ENCODE measurements at places on chromosomes 12 and 14.

- DNase-seq, result no peak
Observed at GRCh38 chr12:52832985-52833905, 866 bp downstream of the KRT79 start.

DNA sequence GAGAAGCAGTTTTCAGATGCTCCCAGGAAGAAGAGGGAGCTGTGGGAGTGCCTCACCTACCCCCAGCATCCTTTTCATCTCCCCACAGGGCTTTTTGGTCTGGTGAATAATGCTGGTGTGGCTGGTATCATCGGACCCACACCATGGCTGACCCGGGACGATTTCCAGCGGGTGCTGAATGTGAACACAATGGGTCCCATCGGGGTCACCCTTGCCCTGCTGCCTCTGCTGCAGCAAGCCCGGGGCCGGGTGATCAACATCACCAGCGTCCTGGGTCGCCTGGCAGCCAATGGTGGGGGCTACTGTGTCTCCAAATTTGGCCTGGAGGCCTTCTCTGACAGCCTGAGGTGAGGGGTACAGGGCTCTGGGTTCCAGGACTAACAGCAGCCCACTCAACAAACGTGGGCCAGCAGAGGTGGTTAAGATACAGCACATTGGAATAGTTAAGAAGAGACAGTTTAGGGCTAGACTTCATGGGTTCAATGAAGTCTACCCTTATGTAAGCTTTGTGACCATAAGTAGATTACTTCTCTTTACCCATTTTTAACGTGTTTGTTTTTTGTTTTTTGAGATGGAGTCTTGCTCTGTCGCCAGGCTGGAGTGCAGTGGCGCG lies 1.5 kb downstream of the RDH5 start:
- DNase-seq, result no peak

DNA sequence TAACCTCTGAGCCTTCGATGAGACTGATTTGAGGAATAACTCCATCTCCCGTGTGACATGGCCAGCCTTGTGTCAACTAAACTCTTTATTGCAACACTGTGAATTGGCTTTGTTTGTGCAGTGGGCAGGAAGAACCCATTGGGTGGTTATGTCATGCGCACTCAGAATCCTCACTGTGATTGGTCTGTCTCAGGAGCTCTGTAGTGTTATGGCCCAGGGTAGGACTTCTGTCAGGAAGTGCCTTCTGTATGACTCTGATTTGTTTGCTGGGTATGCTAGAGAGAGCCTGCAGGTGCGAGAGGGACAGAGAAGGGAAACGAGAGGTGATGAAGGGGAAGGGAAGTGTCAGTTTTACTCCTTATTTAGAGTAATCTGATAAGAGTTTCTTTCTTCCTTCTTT lies 71.5 kb upstream of the DCD start:
- DNase-seq, result no peak

- DNase-seq, result no peak
Observed at GRCh38 chr12:4140581-4141301, 132.8 kb upstream of the CCND2 start.

GRCh38 chr14:75906680-75907280 lies 75.0 kb downstream of the TGFB3 start:
- DNase-seq, result peak; percentile 43

DNA sequence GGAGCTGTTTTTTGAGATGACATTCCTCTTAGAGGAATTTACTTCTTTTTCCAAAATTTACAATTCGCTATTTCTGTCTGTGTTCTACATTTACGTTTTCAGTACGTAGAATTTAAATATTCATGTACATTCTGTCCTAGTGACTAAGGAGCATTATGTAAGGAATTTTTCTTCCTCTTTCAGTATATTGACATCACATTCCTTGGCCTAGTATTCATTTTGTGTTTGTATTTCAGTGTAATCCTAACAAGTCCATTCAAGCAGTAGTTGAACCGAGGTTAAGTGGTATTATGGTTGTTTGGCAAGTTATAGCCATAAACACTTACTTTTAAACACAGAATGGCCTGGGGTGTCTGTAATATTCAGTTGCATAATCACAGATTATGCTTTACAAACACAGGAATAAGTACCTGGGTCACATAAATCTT lies 465.2 kb downstream of the PCNX1 start:
- DNase-seq, result no peak

DNA sequence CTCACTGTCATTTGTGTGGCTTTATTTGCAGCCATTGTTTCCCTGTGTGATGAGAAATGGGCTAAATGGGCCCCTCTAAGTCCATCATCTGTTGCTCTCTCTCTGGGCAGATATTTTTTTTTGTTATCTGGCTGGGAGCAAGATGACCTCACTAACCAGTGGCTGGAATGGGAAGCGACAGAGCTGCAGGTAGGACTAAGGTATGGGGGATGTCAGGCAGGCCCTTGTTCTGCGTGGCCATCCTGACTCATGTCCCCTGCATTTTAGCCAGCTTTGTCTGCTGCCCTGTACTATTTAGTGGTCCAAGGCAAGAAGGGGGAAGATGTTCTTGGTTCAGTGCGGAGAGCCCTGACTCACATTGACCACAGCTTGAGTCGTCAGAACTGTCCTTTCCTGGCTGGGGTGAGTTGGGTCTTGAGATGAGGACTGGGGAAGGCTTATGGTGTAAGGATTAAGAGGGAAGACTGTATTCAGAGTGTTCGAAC lies 1.3 kb downstream of the MARS1 start:
- no peak for DNase-seq

DNA sequence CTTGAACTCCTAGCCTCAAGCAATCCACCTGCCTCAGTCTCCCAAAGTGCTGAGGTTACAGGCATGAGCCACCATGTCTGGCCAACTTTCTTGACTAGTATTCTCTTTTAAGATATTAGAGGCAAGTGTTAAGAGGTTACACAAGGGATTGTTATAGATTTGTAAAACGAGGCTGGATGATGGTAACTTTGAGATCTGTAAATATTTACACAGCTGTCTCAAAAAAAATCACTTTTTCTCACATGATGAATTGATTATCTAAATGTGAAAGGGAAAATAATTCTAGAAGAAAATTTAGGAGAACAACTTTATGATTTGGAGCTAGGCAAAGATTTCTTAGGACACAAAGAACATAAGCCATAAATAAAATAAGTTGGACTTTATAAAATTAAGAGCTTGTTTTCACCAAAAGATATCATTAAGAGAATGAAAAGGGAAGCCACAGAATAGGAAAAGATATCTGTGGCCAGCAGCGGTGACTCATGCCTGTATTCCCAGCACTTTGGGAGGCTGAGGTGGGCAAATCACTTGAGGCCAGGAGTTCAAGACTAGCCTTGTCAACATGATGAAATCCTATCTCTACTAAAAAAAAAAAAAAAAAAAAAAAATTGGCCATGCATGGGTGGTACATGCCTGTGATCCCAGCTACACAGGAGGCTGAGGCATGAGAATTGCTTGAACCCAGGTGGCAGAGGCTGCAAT lies 77.4 kb downstream of the BBS10 start:
- no peak for DNase-seq

DNA sequence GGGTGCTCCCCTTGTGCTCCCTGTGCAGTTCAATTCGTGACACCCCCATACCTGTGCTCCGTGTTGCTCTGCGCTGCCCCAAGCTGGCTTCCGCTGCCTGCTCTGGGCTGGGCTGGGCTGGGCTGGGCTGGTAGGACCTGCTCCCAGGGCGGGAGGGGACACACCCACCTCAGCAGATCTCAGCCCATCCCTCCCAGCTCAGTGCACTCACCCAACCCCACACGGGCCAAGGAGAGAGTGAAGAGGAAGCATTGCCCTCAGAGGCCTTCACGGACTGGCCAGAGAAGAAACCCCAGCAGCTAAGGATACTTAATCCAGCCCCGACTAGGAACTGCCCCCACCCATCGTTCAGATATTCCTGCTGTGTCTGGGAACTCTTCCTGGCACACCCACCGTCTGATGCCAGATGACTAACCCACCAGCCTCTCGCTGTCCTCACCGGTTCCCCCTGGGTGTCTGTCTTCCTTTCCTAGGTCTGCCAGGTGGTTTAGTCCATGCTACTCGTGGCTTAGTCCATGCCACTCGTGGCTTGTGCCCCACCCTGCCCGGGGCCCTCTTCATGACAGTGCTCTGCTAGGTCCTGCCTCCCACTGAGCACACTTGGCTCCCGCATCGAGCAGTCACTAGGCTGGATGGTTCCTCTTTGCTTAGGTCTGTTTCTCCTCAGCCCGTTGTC lies at the start of gene LPAR5:
TSS of gene LPAR5 (minus strand) at position 104 of the 676 bp plus-strand sequence. CDS start 14,711 bp downstream, outside the sequence.
- no peak for DNase-seq

GRCh38 chr12:20616093-20616492 lies 79.0 kb upstream of the SLCO1C1 start:
- DNase-seq, result no peak

GRCh38 chr12:26668230-26668629 lies 164.8 kb downstream of the ITPR2 start:
- no peak for DNase-seq

DNA sequence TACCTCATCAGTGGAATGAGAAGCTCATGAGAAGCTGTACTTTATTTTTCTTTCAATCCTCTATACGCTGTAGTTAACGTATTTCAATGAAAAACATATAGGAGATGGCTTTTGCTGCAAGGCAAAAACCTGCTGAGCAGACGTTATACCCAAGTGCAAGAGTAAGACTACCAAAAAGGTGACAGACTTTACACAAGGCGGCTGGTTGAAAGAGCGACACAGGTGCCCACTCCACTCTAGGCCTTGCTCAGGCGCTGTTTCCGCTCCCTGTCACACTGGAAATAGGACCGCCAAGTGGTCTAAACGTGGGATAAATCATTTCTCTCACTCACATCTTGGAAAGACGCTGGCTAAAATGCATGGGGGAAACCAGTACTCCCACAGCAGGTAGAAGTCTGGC lies 54.5 kb downstream of the PPP2R5C start:
- DNase-seq, result no peak

DNA sequence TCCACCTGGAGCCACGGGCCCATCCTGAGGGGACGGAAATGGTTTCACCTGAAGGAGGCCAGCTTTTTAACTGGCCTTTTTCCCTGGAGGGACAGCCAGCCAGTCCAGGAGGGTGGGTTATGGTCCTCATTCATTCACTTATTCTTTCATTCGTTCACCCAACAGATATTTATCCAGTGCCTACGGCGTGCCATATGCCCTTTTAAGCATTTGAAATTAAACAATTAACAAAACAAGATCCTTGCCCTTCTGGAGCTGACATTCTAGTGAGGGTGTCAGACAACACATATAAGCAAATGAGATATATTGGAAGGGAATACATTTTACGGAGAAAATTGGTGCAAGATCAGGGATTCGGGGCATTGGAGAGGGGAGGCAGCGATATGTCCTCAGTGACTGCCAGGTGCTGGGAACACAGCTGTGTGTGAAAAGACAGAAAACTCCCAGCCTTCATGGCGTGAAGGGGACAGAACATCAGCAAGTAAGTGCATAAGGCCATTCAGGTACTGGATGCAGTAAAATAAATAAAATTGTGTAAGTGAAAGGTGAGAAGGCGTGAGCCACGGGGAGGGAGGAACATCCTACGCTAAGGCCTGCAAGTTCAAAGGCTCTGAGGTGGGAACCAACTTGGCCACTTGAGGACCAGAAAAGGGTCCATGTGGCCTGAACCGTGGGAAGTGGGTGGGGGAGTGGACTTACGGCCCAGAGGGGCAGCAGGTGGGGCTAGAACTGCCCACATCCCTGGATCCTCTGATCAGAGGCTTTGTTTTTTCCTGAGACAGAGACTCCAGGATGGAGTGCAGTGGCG lies 684 bp upstream of the ABCB9 start:
- no peak for DNase-seq

GRCh38 chr12:95201056-95201670 lies 16.1 kb downstream of the FGD6 start:
- no peak for DNase-seq

DNA sequence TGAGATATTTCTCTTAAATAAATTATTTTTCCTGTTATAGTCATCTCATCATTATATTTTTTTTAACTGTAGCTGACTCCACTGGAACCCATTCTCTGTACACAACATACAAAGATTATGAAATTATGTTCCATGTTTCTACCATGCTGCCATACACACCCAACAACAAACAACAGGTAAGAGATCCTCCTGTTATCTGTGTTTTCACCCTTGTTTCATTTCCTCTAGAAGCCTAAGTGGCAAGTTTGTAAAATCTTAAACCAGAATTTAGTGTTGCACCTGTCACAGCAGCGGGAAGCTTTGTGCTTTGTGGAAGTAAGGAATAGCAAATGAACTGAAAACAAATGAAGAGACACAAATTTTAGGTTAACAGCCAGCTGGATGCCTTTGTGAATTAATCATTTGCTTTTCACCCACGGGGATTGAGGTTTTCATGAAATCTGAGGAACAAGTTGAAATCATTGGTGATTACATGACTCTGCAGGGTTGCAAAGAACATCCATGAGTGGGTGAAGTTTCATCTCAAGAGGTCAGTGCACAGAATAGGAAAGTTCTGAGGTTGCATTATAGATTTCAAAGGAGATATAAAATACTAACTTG lies 273.9 kb upstream of the RGS6 start:
- no peak for DNase-seq

GRCh38 chr12:46386877-46387629 lies 14.5 kb upstream of the SLC38A2 start:
- no peak for DNase-seq

- DNase-seq, result no peak
Observed at GRCh38 chr14:102094101-102094500, 7.3 kb upstream of the HSP90AA1 start.

GRCh38 chr12:52581066-52581465 lies 7.4 kb upstream of the KRT74 start:
- no peak for DNase-seq

- DNase-seq, result no peak
Observed at GRCh38 chr12:93753838-93754429, 76.8 kb downstream of the CRADD start.

GRCh38 chr12:5817246-5817645 lies 127.8 kb downstream of the ANO2 start:
- no peak for DNase-seq

DNA sequence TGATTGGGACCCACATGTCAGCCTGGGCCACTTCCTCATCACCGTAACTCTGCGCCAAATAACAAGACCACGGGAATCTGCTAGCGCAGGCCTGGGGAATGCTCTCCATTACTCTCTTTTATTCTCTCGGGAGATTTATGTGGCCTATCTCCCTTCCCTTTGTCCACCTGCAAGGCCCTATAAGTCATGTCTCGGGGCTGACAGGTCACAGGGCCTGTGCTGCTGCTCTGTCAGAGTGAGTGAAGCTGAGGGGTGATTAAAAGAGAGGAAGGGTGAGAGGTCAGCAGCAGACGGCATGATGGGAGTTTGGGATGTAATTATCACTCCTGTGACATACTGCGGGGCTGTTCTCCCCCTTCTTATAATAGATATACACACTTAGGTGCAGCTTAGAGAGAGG lies 26.2 kb upstream of the GPATCH2L start:
- no peak for DNase-seq

- no peak for DNase-seq
Observed at GRCh38 chr14:59133709-59134108, 54.8 kb upstream of the DAAM1 start.

- DNase-seq, result no peak
Observed at GRCh38 chr12:21538061-21538653, 12.1 kb downstream of the SPX start.

GRCh38 chr12:56628671-56629458 lies 1.3 kb downstream of the BAZ2A start:
- no peak for DNase-seq

GRCh38 chr12:125382926-125383325 lies 317.7 kb downstream of the AACS start:
- DNase-seq, result no peak
